ENCODE measurements at places on chromosomes 12 and 14. TPM values are rescaled to one million over a fixed set of nuclear protein-coding genes. Genes with fewer than 3 reads are reported as not detected.

The GPR162 gene
- polyA plus RNA-seq, result 41.9 TPM

The TMEM229B gene
- 3.1 TPM for polyA plus RNA-seq

The DEGS2 gene
- 14.1 TPM for polyA plus RNA-seq

The REP15 gene
- polyA plus RNA-seq, result 1.7 TPM

The KERA gene
- not detected for polyA plus RNA-seq

The GPR132 gene
- 0.48 TPM for polyA plus RNA-seq

DNA sequence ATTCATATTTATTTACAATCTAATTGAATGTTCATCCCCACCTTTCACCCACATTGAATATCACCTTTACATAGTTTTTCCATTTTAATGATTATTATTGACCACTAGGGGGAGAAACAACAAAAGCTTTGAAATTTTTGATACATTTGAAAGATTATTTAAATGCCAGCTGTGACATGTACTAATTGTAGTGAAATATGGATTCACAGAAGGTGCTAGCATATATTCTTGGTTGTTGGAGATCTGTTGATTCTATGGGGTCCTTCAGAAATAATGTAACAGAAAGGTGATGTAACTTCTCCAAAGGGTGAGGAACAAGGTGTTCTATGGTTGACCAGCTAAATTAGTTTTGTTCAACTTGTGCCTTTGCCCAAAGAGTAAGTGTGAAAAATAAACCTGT, 22.4 kb upstream of the GPR33 start:
- DNase-seq, result no peak

DNA sequence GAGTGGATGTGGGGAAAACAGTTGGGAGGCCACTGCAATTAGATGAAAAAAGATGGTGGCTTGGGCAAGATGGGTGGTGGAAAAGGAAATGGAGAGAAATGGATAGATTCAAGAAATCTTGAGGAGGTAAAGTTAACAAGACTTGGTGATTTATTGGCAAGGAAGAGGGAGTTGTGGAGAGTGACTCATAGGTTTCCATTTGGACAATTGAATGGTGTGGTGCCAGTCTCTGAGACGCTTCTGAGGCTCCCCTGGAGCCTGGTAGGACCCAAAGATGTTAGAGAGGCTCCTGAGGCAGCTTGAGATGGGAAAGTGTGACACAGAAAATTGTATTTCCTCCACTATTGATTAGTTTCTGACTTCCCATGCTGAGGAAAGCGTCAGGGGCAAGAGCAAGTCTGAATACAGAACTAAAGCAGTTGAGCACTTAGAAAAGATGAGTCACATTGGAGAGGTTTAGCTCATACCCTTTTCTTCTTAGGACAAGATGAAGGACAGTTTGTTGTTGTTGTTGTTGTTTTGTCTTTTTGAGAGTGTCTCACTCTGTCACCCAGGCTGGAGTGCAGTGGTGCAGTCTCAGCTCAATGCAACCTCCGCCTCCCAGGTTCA, 4.5 kb downstream of the PRPF40B start:
- DNase-seq, result no peak

GRCh38 chr14:95211721-95212504, 54.6 kb upstream of the DICER1 start:
- no peak for DNase-seq

DNA sequence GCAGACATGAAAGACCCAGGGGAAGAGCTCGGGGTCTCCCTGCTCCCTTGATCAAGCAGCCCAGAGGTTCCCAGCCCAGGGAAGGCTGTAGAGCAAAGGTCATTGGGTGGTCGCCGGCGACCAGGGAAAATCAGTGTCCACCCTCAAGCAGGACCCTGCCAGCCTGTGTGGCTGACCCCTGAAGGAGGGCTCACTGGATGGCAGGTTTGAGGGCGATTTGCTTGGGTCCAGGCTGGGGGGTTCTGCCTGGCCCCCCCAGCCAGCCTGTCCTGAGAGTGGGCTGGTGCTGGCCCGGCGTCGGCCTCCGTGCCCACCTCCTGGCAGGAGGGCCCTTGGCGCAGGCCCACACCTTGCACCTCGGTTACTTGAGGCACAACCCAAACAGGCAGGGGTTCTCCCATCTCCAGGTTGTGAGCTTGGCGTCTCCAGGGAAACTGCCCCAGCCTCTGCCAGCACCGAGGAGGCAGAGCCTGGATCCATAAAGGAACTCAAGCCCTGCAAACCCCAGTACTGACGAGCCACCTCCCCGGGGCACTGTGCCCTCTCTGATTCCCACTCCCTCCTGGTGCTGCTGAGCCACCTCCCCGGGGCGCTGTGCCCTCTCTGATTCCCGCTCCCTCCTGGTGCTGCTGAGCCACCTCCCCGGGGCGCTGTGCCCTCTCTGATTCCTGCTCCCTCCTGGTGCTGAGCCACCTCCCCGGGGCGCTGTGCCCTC, 329.0 kb upstream of the SFSWAP start:
- no peak for DNase-seq

GRCh38 chr12:75815756-75816155, 215.8 kb downstream of the PHLDA1 start:
- DNase-seq, result no peak

GRCh38 chr12:64667793-64668192, 57.5 kb downstream of the RASSF3 start:
- no peak for DNase-seq
